ENCODE measurements at places on chromosomes 6 and 20. TPM values are rescaled to one million over a fixed set of nuclear protein-coding genes. Genes with fewer than 3 reads are reported as not detected.

GRCh38 chr6:125947615-125948014 lies 9.0 kb upstream of the HINT3 start:
- no peaks in the 10 kb centered on the region for H3K36me3 ChIP-seq
- DNase-seq: peak; percentile 79
- no peaks in the 10 kb centered on the region for H3K27me3 ChIP-seq
- no peak overlapping the region for H3K4me3 ChIP-seq
- H3K4me1 ChIP-seq: peaks cover 27% of the 10 kb centered on the region

GRCh38 chr6:146289816-146290588 lies 253.6 kb upstream of the RAB32 start:
- no peak overlapping the region for H3K27ac ChIP-seq
- no peak for DNase-seq
- H3K4me3 ChIP-seq: no peak overlapping the region
- H3K27me3 ChIP-seq: no peaks in the 10 kb centered on the region
- H3K4me1 ChIP-seq: no peaks in the 10 kb centered on the region
- no peaks in the 10 kb centered on the region for H3K36me3 ChIP-seq

- H3K4me3 ChIP-seq: no peak overlapping the region
- no peaks in the 10 kb centered on the region for H3K27me3 ChIP-seq
- no peaks in the 10 kb centered on the region for H3K36me3 ChIP-seq
- H3K27ac ChIP-seq: peak overlapping the region; percentile 18
- no peaks in the 10 kb centered on the region for H3K4me1 ChIP-seq
Observed at GRCh38 chr6:134372603-134373281, 54.8 kb upstream of the SGK1 start.

DNA sequence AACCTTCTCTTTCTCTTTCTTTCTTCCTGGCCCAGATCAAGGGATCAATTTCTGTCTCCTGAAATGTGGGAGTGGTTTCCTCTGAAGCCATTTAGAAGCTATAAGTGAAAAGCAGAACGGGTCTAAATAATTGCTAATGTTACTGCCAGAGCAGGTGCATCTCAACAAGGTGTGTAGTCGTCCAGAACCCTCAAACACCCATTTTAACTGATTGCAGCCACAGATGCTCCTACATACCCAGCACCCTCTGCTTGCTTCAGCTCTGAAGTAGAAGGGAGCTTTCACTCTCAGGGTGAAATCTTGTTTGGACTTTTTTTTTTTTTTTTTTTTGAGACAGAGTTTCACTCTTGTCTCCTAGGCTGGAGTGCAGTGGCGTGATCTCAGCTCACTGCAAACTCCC lies 592.1 kb upstream of the ARID1B start:
- H3K27ac ChIP-seq: no peak overlapping the region
- no peaks in the 10 kb centered on the region for H3K27me3 ChIP-seq
- H3K36me3 ChIP-seq: no peaks in the 10 kb centered on the region
- H3K4me1 ChIP-seq: peaks cover 32% of the 10 kb centered on the region

GRCh38 chr6:47292944-47293343 lies 16.8 kb downstream of the TNFRSF21 start:
- peaks cover 8% of the 10 kb centered on the region for H3K4me1 ChIP-seq
- no peak for DNase-seq
- no peak overlapping the region for H3K4me3 ChIP-seq

- H3K36me3 ChIP-seq: no peaks in the 10 kb centered on the region
- H3K27ac ChIP-seq: no peak overlapping the region
- H3K4me3 ChIP-seq: no peak overlapping the region
- no peaks in the 10 kb centered on the region for H3K4me1 ChIP-seq
- no peak for DNase-seq
- H3K27me3 ChIP-seq: no peaks in the 10 kb centered on the region
Observed at GRCh38 chr6:51893366-51893765, 194.0 kb downstream of the PKHD1 start.

DNA sequence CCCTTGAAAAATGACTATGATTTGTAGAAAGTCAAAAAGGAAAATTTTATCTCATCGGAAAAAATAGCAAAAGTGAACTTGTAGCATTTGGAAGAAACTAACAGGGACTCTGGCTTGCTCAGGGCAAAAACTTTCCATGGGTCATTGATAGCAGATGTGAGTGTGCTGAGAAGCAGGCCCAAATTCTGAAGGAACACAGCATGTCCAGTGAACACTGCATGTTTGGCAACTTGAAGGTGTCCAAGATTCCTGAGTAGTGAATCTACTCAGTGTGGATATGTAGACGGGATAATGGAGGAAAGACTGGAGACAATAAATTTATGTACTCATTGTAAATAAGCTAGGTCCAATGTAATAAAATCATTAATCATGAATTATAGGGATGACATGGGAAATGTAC lies 8.2 kb downstream of the SLC17A2 start:
- H3K4me1 ChIP-seq: no peaks in the 10 kb centered on the region
- no peak overlapping the region for H3K4me3 ChIP-seq
- no peaks in the 10 kb centered on the region for H3K36me3 ChIP-seq
- no peak for DNase-seq

GRCh38 chr20:36319356-36320260 lies 13.5 kb downstream of the DLGAP4 start:
- DNase-seq: no peak
- no peaks in the 10 kb centered on the region for H3K4me1 ChIP-seq
- H3K4me3 ChIP-seq: no peak overlapping the region
- H3K36me3 ChIP-seq: no peaks in the 10 kb centered on the region

DNA sequence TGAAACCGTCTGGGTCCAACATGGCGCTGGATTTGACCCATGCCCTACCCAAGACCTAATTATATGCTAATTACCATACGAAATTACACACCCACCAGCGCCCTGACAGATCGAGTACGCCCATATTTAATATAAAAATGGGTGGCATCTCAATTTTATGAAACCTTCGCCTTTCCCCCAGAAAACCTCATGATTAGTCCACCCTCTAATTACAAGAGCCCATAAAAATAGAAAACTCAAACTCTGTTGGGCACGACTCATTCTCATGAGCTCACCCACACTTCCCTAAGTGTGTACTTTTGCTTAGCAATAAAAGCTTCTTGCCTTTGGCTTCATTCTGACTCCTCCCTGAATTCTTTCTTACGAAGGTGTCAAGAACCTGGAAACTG lies 136.4 kb downstream of the OR2B2 start:
- no peaks in the 10 kb centered on the region for H3K27me3 ChIP-seq
- H3K27ac ChIP-seq: no peak overlapping the region
- H3K36me3 ChIP-seq: no peaks in the 10 kb centered on the region
- peaks cover 8% of the 10 kb centered on the region for H3K4me1 ChIP-seq
- H3K4me3 ChIP-seq: no peak overlapping the region

- DNase-seq: no peak
- peaks cover 14% of the 10 kb centered on the region for H3K4me1 ChIP-seq
- no peaks in the 10 kb centered on the region for H3K36me3 ChIP-seq
Observed at GRCh38 chr20:1807394-1807793, 87.8 kb upstream of the SIRPA start.

DNA sequence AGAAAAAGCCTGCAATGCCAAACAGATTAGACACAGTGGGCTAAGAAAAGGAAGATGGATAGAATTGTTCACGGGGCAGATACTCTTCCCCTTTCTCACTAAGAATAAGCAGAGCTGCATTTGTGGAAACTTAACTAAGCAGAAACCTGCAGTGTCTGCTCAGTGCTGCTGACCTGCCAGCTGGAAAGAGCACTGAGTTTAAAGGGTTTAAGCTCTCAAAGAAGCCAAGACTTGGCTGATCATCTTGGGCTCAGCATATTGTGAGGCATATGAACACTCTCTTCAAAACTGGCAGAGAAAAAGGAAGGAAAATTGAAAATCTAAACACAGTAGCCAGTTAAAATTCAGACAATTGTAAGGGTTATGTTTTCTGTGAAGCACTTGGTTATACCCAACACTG lies 711.1 kb upstream of the EPHA7 start:
- peaks cover 11% of the 10 kb centered on the region for H3K4me1 ChIP-seq
- no peaks in the 10 kb centered on the region for H3K27me3 ChIP-seq
- H3K36me3 ChIP-seq: no peaks in the 10 kb centered on the region
- H3K27ac ChIP-seq: no peak overlapping the region
- peak; percentile 44 for DNase-seq
- H3K4me3 ChIP-seq: no peak overlapping the region

GRCh38 chr6:108805611-108806167 lies 42.5 kb upstream of the ARMC2 start:
- DNase-seq: no peak
- no peak overlapping the region for H3K4me3 ChIP-seq
- no peaks in the 10 kb centered on the region for H3K36me3 ChIP-seq
- no peaks in the 10 kb centered on the region for H3K27me3 ChIP-seq

DNA sequence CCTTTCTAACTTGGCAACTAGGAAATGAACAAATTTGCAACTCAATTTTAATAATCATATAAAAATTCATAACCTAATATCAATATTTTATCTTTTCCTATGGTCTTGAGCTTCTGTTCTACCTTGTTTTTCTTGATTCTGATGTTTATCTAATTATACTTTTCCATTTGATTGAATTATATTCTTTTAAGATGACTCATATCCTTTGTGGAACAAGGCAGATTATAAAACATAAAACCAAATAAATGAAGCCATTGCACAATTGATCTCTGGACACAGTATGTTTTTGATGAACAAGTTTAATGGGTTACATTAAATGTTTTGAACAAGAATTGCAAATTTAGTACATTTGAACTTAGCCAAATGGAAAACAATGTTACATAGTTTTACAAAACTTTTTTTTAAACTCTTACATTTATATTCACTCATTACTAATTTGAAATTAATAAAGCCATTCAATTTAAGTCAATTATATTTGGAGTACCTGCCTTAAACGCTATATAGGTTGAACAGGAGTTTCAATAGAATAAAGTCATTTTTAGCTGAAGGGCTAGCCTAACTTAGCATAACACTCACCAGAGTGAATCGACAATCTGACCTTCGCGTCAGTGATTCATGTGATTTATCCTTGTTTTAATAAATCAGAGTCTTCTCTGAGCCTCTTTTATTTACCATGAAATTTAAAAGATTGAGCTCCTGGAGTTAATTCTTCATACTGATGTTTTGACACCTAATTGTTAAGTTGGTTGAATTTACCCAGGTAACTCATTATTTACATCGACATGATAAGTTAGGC lies 3.8 kb downstream of the NCOA7 start:
- H3K4me1 ChIP-seq: peaks cover 12% of the 10 kb centered on the region
- no peaks in the 10 kb centered on the region for H3K27me3 ChIP-seq
- no peak for DNase-seq
- no peaks in the 10 kb centered on the region for H3K36me3 ChIP-seq
- H3K4me3 ChIP-seq: no peak overlapping the region
- H3K27ac ChIP-seq: no peak overlapping the region

GRCh38 chr20:49540687-49541435 lies 27.1 kb downstream of the PTGIS start:
- no peaks in the 10 kb centered on the region for H3K36me3 ChIP-seq
- no peak for DNase-seq
- H3K4me1 ChIP-seq: no peaks in the 10 kb centered on the region

DNA sequence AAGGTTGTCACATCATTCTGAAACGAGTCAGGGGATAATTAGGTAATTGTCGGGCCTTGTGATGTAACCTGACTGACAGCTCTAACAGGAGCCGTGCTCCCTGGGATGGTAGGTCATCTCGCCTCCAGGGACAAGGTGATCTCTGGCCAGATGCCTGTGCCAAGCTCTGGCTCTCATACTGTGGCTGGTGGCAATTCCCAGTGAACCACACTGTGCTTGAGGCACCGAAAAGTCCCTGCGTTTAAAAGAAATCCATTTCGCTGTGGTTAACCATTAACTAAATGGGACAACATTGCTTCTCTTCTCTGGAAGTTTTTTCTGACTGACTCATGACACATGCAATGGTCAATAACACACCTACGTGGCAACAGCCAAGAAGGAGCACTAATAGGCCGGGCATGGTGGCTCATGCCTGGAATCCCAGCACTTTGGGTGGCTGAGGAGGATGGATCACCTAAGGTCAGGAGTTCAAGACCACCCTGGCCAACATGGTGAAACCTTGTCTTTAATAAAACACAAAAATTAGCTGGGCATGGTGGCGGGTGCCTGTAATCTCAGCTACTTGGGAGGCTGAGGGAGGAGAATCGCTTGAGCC lies 669.2 kb downstream of the PRKN start:
- H3K27me3 ChIP-seq: no peaks in the 10 kb centered on the region
- no peaks in the 10 kb centered on the region for H3K4me1 ChIP-seq
- no peak overlapping the region for H3K4me3 ChIP-seq
- no peak for DNase-seq
- no peaks in the 10 kb centered on the region for H3K36me3 ChIP-seq
- H3K27ac ChIP-seq: no peak overlapping the region

DNA sequence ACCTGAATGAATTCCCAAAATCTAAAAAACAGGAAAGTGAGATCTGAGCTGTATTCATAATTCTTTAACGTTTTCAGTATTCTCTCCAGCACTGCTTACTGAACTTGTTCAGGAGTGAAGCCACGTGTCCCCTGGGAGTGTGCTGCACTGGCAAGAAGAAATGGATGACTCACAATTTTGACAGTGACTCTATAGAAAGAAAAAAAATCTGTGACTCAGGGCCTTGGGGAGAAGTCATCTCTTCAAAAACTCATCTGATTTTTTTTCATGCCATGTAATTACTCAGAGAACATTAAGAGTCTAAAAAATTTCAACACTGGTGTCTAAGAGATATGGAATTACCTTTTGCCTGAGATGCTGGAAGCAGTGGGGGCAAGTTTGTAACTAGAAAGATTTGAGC lies 39.7 kb downstream of the ANKEF1 start:
- no peaks in the 10 kb centered on the region for H3K36me3 ChIP-seq
- H3K4me1 ChIP-seq: no peaks in the 10 kb centered on the region
- no peak overlapping the region for H3K27ac ChIP-seq
- H3K4me3 ChIP-seq: no peak overlapping the region

- no peaks in the 10 kb centered on the region for H3K36me3 ChIP-seq
- H3K4me3 ChIP-seq: no peak overlapping the region
- DNase-seq: no peak
- H3K27ac ChIP-seq: no peak overlapping the region
- no peaks in the 10 kb centered on the region for H3K27me3 ChIP-seq
Observed at GRCh38 chr20:61510778-61511330, 258.8 kb downstream of the CDH4 start.

Gene NMBR
- total RNA-seq: not detected

Gene RBPJL
- total RNA-seq: not detected

Gene BPI
- 0.40 TPM for total RNA-seq

Gene CCN2
- total RNA-seq: 173 TPM

Gene COL11A2
- total RNA-seq: 0.68 TPM

Gene SLA2
- total RNA-seq: 0.22 TPM

Gene CDH26
- total RNA-seq: 1.3 TPM

Gene SIRPD
- not detected for total RNA-seq

Gene TSBP1
- not detected for total RNA-seq

Gene LY6G6D
- not detected for total RNA-seq

Gene SLC52A3
- 0.24 TPM for total RNA-seq

Gene IPCEF1
- total RNA-seq: 86.4 TPM

Gene CLIC5
- total RNA-seq: 10.5 TPM

Gene C6orf58
- total RNA-seq: not detected

Gene DNAH8
- total RNA-seq: 4.8 TPM

Gene PARD6B
- 17.5 TPM for total RNA-seq

Gene ARMH2
- total RNA-seq: not detected

Gene FERMT1
- 8.2 TPM for total RNA-seq

Gene JPH2
- total RNA-seq: 0.67 TPM

All from thyroid gland (tissue), 4 donors.